ENCODE measurements at places on chromosomes 1 and 21.

- no peak for DNase-seq
These were observed 57.0 kb downstream of the HLCS start for GRCh38 chr21:36909423-36909822.

DNA sequence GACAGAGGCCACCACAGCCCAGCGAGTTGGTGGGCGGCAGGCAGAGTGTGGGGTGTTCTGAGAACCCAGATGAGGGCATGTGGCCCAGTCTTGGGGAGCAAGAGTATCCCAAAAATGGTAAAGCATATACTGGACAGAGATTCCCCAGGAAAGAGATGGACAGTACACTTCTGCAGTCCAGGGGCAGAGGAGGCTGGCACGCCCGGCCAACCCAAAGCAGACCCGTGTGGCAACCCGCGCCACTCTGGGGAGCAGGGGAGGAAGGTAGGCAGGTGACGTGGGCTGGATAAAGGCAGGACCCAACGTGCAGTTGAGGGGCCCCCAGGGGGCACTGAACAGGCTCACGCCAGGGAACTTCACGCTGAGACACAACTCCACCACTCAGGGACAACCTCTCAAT lies 46.4 kb upstream of the RIPK4 start:
- no peak for DNase-seq

DNA sequence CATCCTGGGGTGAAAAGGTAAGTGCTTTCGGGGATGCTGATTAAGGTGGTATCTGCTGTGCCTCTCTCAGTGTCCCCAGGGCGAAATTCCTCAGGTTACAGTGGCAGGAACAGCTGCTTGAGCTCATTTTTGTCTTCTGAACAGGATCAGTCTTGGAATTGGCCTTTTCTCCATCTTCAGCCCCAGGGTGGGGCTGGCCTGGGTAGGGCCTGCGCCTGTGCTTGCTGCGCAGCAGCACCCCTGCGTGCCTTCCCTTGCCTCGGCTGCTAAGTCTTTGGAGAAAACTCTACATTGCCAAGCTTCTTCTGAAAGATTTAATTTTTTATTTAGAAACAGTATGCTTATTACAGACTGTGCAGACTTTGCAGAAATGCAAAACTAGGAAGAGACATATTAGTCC lies 41.7 kb downstream of the ADARB1 start:
- DNase-seq, result no peak

DNA sequence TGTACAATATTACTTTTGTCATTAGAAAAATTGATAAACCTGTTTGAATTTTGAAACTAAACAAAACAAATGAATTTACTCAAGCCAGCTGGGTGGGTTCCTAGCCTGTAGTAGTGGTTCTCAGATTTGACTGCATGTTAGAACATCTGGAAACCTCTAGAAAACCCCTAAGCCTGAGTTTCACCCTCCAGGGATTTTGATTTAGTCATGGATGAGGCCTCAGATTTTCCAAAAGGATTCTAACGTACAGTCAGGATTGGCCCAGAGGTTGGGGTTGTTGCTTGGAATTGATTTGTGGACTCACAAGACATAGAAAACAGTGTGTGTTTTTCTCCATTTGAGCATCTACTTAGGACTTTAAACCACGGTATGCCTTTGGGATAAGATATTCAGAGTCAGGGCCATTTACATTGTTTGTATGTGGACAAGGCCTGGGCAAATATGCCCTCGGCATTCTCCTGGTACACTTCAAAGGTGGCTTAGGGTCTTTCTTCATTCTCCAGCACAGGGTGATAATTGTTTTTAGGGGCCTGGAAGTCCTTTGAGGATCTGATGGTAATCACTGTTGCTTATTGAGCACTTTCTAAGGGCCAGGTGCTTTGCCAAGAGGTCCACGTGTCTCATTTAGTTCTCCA lies 42.6 kb downstream of the ATP5PO start:
- no peak for DNase-seq

- no peak for DNase-seq
These were observed 13.7 kb upstream of the ACTRT2 start for GRCh38 chr1:3007298-3008147.

DNA sequence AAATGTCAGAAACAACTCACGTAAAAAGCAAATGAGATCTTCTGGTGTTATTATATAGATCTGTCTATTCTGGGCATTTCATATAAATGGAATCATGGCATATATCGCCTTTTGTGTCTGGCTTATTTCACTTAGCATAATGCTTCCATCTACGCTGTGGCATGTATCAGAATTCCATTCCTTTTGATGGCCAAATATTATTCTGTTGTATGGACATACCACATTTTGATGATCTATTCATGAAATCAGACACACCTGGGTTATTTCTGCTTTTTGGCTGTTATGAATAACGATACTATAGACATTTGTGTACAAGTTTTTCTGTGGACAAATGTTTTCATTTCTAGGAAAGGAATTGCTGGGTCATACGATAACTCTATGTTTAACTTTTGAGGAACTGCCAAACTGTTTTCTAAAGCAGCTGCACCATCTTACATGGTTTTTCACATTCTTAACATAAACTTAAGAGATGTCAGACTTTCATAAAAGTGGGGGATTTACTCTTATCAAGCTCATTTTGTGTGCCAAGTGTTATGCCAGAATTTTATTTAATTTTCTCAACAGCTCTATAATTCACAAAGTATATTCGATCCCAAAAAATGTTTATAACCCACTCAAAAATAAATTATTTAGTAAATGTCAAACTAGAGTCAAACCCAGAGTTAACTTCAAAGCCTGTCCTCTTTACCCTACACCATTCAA lies 7.6 kb downstream of the ENAH start:
- no peak for DNase-seq

GRCh38 chr1:247118946-247119446 lies 14.8 kb upstream of the ZNF669 start:
- DNase-seq, result no peak
